ENCODE measurements at places on chromosomes 2 and 18.
A peak's percentile ranks its signal among the peaks of the same experiment; 100 is the strongest.

DNA sequence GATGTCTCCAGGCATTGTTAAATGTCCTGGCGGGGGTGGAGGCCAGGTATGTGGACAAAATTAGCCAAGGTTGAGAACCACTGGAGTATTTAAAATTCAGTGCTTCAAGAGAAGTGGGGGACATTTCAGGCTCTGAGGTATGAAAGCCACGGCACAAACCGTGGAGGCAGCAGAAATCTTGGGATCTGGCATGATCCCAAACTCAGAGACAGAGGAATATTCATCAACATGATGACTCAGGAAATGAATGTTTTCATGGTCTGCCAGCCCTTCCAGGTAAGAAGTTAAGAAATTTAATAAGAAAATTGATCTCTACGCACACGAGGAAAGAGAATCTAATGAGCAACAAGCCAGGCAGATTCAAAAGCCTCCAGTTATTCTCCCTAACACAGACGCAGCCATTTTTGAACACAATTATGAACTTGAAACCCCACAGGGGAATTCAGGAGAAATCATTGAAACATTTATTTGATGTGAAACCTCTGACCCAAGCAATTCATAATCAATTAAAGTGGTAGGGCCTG, 11.3 kb upstream of the GRP start:
- DNase-seq, result no peak

DNA sequence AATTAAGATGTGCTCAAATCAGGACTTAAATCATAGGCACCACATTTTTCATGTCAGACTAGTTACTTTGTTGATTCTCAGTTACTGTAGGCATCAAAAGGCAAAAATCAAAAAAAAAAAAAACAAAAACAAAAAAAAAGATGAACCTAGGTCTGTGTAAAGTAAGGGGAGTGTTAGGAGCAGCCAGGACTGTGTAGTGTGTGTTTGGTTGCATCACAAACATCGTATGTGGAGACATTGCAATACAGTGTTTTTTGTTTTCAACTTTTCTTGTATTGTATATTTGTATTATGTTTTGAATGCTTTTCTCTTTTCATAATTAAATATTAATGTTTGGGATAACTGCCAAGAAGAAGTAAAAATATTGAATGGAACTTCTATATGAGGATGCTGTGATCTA, 82.1 kb downstream of the ACSL3 start:
- DNase-seq, result no peak

GRCh38 chr2:1045109-1045508, 94.5 kb downstream of the SNTG2 start:
- DNase-seq, result no peak

DNA sequence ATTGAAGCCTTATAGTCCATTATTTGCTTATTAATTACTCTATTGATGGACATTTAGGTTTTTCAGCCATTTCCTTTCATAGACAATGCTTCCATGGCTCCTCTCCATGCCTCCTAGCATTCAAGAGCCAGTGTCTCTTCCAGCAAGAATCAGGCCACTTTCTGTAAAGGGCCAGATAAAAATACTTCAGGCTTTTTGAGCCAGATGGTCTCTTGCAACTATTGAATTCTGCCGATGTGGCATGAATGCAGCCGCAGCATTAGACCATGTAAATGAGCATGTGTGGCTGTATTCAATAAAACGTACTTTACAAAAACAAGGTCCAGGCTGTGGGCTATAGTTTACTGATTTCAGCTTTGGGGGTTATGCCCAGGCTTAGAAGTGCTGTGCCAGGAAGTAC, 38.5 kb downstream of the TRAF3IP1 start:
- no peak for DNase-seq

GRCh38 chr2:80549901-80550300, 245.3 kb upstream of the LRRTM1 start:
- no peak for DNase-seq

GRCh38 chr18:79930020-79930642, 21.3 kb downstream of the SLC66A2 start:
- DNase-seq, result no peak

GRCh38 chr2:236078297-236079255, 89.6 kb downstream of the GBX2 start:
- DNase-seq, result no peak

- DNase-seq, result no peak
Measured at GRCh38 chr2:179768765-179769164, 92.6 kb downstream of the ZNF385B start.

- no peak for DNase-seq
Measured at GRCh38 chr2:193668557-193669323, 1474.0 kb upstream of the TMEFF2 start.

- no peak for DNase-seq
Measured at GRCh38 chr18:63378919-63379638, 12.1 kb upstream of the KDSR start.

GRCh38 chr2:139031722-139032121, 251.5 kb upstream of the NXPH2 start:
- no peak for DNase-seq

- no peak for DNase-seq
Measured at GRCh38 chr2:150286730-150287362, 200.6 kb downstream of the RND3 start.

GRCh38 chr2:35081001-35081621, 1274.5 kb upstream of the CRIM1 start:
- no peak for DNase-seq

DNA sequence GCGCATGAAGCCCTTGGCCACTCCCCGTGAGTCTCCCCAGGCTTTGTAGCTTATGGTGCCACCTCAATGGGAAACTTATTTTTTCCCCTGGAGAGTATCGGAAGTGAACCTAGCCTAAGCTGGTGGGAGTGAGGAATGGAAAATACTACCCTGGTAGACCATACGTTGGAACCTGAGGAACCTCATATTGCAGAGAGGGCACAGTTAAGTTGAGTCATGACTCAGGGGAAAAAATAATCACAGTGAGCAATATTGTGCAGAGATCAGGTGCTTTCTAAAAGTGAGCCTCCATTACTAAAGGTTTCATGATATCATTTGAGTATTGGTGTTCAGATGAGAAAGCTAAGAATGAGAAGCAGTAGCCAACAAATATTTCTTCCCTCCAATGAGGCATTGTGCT, 360.5 kb upstream of the NT5C1B start:
- DNase-seq, result no peak

DNA sequence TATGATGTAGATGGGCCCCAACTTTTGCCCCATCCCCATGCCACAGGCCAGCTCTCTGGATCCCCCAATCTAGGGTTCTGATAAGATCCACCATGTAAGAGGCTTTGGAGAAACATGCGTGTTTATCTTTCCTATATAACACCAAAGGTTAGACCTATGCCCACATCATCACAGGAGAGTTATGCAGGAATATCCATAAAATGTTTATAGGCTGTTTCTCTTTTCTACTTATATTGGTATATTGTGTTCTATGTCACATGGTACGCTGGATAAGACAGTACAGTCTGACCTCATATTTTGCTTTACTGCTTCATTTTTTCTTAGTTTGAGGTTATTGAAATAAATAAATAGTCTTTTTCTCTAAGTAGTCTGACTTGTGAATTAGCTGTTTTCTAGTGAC, 1013.9 kb upstream of the GYPC start:
- DNase-seq, result no peak

DNA sequence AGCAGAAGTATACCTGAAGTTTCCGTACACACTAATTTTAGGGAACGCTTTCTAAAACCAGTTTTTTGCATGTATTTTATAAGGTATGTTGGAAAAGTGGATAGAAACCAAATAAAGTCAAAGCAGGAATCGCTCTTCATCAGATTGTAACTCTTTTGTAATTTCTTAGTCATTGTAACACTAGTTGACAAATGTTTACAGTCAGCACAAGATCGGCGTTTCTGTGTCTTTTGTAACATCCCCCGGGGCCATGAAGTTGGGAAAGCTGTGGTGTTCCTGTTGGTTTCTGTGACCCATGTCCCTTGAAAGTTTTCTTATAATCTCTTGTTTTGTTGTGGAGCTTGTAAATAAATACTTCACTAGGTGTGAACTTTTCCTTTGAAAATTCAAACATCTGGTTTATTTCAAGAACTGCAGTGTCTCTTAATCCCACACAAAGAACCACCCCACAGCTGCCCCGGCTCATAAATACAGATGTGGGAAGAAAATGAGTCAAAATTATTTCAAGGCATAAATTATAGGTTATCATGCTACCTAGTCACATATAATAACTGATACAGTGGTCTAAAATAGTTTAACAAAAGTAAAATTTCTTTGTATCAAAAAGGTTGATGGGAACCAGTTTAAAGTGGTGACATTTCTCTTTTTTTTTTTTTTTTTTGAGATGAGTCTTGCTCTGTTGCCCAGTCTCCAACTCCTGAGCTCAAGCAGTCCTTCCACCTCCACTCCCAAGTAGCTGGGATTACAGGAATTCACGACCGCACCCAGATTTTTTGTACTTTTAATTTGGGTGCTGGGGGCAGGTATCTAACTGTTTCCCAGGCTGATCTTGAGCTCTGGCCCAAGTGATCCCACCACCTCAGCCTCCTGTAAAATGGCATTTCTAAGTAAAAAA, 751 bp upstream of the NMI start:
- peak; percentile 6 for DNase-seq

- no peak for DNase-seq
Measured at GRCh38 chr2:187544371-187545080, 9.7 kb downstream of the TFPI start.

GRCh38 chr2:144546933-144547332, 27.0 kb upstream of the ZEB2 start:
- DNase-seq, result no peak

DNA sequence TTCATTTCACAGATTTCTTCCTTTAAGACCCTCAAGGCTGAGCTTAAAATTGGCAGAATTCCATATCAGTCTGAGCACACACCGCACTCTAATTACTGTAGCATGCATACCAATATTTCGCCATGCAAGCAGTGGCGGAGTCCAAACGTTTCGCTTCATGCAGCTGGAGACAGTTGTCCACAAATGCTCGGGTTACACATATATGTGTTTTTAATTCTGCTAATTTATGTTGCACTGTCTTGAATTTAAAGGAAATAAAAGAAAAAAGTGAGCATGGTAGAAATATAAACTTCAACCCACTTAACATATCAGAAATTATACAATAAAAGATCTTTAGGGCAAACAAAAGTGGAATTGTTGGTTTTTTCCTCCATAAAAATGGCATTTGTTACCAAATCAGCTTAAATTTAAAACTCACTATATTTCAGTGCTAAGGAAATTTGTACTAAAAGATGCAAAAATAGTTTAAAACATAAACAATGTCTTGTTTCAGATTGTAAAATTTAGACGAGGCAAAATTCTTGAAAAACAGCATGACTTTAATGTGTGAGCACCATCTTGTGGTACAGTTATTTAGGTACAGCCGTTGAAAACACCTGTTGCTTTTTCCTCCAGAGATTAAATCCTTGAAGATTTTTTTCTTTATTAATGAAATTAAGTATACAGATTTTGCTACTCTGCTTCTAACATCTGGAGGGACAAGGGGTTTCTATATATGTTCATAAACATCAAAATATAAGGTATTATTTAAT, 24.1 kb upstream of the KANSL1L start:
- no peak for DNase-seq

DNA sequence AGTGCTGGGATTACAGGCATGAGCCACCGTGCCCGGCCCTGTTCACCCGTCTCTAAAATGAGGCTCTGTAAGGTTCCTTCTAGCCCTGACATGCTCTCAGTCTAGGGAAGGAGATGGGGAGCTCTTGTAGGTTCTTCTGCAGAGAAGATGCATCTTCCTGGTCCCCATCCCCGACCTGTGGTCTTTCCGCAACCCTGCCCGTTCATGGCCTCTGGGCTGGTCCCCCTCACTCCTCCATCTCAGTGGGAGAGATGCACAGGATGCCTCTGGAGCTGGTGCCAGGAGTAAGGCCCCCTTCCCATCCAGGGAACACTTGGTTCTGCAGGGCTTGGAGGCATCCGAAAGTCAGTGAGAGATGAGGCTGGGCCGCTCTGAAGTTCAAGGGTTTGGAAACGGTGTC, 212.7 kb downstream of the KLHL29 start:
- DNase-seq, result no peak

- DNase-seq, result no peak
Measured at GRCh38 chr2:38097258-38097987, 21.5 kb upstream of the CYP1B1 start.

GRCh38 chr2:44107086-44107740, 61.5 kb upstream of the PPM1B start:
- DNase-seq, result no peak

All from activated T-cell treated with anti-CD3 and anti-CD28 coated beads, Interleukin-2, amount 50 U/mL, for 4 hours (primary cell).